Left ventricle myocardium superior (tissue), 1 donor: ENCODE measurements at places on chromosomes 5 and 9. TPM values are rescaled to one million over a fixed set of nuclear protein-coding genes. Genes with fewer than 3 reads are reported as not detected.

- DNase-seq, result no peak
Measured at GRCh38 chr5:170316937-170317336, 19.4 kb upstream of the LCP2 start.

DNA sequence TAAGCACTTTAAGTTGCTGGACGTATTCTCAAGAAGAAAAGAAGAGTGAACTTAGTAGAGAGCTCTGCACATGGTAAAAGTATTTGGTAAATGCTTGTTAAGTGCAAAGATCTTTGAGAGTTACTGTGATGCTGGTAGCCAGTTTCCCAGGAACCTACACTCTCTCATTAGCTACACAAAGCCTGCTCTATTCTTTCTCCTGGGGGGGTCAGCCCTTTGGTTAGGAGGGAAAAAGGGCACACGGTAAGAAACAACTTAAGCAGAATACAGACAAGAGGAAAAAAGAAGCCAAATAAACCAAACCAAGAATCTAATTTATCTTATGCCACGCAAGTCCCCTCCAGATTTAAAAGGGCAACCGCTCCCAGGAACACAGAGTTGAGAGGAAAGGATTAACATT lies 1100.1 kb upstream of the CDH10 start:
- DNase-seq, result no peak

The GEMIN5 gene
- 14.9 TPM for total RNA-seq

The KLHL3 gene
- 24.5 TPM for total RNA-seq

DNA sequence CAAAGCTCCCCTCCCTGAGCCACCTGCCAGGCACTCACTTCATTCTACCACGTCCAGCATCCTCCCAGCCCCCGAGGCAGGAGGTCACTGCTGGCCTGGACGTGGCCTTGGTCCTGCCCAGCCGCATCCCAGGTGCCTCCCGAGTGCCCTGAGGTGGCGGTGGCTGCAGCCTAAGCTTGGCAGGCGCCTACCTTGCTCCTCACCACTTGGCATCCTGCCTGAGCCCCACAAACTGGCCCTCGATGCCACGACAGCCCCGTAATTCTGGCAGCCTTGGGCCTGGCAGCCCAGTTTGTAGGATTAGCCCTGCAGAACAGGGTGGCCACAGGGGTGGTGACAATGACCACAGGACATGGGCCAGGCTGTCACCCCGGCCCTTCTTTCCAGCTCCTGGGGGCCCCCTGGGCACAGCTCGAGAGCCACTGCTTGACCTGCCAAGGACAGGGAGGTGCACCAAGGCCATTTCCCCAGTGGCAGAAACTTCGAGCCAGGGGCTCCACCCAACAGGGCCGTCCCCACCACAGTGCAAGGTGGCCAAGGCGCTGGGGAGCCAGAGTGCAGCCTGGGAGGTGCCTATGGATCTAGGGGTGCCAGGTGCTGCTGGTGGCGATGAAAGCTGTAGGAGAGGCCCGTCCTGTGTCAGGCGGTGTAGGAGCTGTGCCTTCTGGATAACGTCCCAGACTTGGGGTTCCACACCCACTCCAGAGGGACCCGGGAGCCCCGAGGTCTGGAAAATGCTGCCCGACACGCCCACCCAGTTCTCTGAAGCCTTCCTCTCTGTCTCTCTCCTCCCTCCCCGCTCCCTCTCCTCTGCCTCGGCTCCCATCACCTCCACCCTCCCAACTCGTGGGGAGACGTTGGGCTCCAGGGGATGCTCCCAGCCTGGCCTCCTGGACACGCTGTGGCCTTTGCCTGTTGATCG lies 18.4 kb downstream of the NKD2 start:
- DNase-seq, result peak; percentile 36

- DNase-seq, result peak; percentile 84
Measured at GRCh38 chr5:10695055-10695649, 65.9 kb downstream of the DAP start.

- DNase-seq, result peak; percentile 20
Measured at GRCh38 chr5:179863449-179864085, 5.0 kb upstream of the MRNIP start.

- DNase-seq, result no peak
Measured at GRCh38 chr9:13524245-13524644, 244.8 kb upstream of the MPDZ start.

DNA sequence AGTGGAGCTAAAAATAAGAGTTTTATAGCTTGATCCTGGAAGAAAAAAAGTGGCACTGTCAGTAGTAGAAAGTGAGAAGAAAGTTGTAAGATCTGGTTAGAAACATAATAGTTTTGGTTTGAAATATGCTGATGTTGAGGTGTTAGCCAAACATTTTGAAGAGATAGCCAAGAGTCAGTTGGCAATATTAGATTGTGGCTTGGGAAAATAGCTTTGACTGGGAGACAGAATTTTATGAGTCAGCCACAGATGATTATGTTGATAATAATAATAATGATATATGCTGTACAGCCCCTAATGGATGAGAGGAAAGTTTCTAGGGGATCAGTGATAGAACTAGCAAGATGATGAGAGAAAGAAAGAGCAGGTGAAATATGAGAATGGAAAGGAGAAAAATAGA lies 12.4 kb upstream of the CDH18 start:
- no peak for DNase-seq

DNA sequence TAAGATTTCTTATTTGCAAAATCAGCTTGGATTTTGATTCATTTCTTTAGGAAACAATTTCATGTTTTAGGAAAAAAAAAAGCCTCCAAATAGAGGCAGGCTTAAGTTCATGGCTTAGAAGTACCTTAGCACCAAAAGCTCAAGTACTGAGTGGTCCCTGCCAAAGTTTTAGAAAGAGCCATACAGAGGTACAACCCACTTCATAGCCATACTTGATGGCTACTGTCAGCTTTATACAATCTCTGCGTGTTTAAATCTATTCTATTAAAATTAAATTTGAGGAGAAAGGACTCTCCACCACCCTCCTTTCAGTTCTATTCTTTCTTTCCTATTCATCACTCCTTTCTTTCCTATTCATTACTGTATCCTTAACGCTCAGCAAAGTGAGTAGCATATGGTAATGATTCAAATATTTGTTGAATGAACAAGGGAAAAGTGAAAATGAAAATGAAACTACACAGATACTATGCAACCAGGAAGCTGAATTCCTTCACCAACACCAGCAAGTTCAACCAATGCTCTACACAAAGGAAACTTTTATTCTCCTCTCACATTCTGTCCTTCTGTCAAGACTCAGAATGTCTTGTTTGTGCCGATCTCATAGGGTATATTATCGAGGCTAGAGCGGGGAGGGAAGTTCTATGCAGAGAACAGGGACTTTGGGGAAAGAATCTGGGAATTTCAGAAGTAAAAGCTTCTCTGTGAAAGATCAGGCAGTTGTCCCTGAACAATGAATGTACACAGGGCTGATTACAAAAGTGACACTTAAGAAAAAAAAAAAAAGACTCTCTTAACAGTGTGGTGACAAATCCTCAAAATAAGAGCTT lies 138.6 kb upstream of the SPEF2 start:
- no peak for DNase-seq
